ENCODE measurements at places on chromosomes 13 and 19. TPM values are rescaled to one million over a fixed set of nuclear protein-coding genes. Genes with fewer than 3 reads are reported as not detected.

GRCh38 chr19:23312515-23312914, 62.3 kb upstream of the ZNF724 start:
- no peak for DNase-seq

GRCh38 chr19:43726736-43727592, 11.1 kb downstream of the IRGC start:
- no peak for DNase-seq

GRCh38 chr19:47445937-47446402, 25.7 kb downstream of the SLC8A2 start:
- no peak for DNase-seq

Gene ANGPTL8
- total RNA-seq = 1.3 TPM

Gene KBTBD6
- 12.9 TPM for total RNA-seq

GRCh38 chr19:40693150-40693788, 2.8 kb upstream of the NUMBL start:
- no peak for DNase-seq

- no peak for DNase-seq
These were observed 1.7 kb upstream of the SIGLEC7 start for GRCh38 chr19:51140441-51140840.

Gene ESD
- 76.3 TPM for total RNA-seq

Gene IZUMO2
- not detected for total RNA-seq

Gene SERTAD3
- total RNA-seq = 19.2 TPM

- peak; percentile 88 for DNase-seq
These were observed 22.3 kb downstream of the IER2 start for GRCh38 chr19:13172346-13173138.

DNA sequence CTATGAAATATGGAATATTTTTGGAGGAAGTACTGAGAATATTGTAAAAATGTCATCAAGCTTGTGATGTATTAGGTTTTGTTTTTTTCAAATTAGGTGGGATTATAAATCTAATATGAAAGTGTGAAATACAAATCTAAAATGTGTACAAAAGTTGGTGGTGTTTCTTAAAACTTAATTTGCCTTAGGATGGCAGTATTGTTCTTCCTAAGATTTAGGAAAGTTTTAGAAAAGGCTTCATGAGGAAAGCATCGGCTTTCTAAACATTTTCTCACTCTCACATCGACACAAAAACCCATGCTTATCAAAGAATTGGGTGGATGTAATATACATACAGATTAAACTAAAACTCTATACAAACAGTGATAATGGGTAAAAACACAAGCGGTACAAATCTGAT, 972.0 kb upstream of the PCDH20 start:
- DNase-seq = no peak

DNA sequence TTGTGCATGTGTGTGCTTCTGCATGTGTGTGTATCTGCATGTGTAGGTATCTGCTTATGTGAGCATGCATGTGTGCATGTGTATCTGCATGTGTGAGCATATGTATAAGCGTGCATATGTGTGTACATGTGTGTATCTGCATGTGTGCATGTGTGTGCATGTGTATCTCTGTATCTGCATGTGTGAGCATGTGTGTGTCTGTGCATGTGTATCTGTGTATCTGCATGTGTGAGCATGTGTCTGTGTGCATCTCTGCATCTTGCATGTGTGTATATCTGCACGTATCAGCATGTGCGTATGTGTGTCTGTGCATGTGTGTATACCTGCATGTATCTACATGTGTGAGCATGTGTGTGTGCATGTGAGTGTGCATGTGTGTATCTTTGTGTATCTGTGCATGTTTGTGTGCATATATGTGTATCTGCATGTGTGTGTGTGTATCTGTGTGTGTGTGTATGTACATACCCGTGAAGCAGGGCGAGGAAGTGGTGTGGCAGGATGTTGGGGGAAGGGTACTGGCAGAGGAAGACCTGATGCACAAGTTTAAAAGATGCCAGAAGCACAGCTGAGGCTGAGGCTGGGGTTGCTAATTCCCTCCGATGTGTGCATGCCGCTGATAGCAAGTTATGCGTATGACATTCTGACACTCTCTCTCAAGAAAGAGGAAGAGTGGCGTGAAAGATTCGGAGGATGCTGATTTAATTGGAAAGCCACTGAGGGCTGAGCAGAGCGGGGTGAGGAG, 64.2 kb downstream of the TEX29 start:
- no peak for DNase-seq

Gene TEX26
- total RNA-seq = not detected

Gene FFAR1
- not detected for total RNA-seq

GRCh38 chr19:56053596-56053995, 67.0 kb downstream of the NLRP5 start:
- DNase-seq = no peak

Gene TMEM161A
- total RNA-seq = 22.2 TPM

DNA sequence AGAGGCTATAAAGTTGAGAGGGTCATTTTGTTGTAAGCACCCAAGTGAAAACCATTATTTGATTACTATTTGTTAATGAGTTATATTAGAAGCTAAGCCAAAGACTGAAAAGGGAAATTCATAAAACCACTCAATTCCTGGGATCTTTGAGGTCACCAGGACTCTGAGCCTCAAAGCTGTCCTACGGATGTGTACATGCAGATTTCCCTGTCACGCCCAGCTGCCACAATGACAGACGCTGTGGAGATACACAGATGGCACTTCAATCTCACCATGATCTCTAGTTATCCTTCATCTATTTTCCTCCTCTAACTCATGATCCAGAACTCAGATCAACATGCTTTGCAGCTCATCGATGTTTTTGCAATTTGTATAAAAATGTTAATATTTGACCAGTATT, 403.5 kb upstream of the MIR17HG start:
- no peak for DNase-seq

Gene FLT1
- 51.3 TPM for total RNA-seq

DNA sequence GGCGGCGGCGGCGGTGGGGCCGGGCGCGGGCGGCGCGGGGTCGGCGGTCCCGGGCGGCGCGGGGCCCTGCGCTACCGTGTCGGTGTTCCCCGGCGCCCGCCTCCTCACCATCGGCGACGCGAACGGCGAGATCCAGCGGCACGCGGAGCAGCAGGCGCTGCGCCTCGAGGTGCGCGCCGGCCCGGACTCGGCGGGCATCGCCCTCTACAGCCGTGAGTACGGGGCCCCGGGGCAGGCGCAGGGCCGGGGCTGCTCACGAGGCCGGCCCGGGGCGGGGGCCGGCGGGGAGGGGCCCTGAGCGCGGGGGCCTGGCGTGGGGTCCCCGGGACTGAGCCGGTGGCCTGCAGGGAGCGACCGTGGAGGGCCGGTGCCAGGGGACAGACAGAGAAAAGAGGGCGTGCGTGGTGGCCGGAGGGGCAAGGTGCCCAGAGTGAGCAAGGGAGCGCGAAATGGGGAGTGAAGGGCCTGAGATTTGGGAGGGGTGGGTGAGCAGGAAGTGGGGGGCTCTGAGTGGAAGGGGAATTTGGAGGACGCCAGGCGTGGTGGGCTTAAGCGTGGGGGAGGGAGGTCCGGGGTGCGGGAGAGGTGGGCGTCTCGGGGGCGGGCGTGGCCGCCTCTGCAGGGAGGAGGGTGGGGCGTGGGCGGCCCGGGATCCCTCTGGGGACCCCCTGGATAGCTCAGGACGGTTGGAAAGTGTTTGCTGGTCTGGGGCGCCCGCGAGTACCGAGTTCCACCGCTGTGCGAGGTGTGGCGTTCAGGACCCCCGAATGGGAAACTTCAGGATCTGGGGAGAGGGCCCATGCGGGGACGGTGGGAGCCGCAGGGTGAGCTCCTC, 575 bp downstream of the CARM1 start:
- no peak for DNase-seq

DNA sequence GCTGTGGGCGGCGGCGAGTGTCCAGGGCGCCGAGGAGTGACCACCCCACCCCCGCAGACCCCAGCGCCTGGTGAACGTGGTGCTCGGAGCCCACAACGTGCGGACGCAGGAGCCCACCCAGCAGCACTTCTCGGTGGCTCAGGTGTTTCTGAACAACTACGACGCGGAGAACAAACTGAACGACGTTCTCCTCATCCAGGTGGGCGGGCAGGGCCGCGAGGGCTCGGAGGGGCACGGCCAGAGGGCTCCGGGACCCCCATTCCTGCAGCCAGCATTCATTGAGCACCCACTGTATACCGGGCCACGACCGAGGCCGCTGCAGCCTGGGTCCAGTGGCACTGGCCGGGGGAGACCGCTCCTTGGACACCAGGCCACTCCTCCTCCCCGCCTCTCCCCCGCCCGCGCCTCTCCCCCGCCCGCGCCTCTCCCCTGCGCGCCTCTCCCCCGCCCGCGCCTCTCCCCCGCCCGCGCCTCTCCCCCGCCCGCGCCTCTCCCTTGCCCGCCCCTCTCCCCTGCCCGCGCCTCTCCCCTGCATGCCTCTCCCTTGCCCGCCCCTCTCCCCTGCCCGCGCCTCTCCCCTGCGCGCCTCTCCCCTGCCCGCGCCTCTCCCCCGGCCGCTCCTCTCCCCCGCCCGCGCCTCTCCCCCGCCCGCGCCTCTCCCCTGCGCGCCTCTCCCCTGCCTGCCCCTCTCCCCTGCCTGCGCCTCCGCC, 3.2 kb downstream of the PRTN3 start:
- no peak for DNase-seq

Gene FXYD1
- total RNA-seq = 166 TPM

- DNase-seq = no peak
These were observed 412.0 kb downstream of the FOXO1 start for GRCh38 chr13:40254394-40254793.

Gene ALKBH6
- total RNA-seq = 16.5 TPM

GRCh38 chr19:17562561-17562960, 7.1 kb downstream of the COLGALT1 start:
- DNase-seq = no peak

DNA sequence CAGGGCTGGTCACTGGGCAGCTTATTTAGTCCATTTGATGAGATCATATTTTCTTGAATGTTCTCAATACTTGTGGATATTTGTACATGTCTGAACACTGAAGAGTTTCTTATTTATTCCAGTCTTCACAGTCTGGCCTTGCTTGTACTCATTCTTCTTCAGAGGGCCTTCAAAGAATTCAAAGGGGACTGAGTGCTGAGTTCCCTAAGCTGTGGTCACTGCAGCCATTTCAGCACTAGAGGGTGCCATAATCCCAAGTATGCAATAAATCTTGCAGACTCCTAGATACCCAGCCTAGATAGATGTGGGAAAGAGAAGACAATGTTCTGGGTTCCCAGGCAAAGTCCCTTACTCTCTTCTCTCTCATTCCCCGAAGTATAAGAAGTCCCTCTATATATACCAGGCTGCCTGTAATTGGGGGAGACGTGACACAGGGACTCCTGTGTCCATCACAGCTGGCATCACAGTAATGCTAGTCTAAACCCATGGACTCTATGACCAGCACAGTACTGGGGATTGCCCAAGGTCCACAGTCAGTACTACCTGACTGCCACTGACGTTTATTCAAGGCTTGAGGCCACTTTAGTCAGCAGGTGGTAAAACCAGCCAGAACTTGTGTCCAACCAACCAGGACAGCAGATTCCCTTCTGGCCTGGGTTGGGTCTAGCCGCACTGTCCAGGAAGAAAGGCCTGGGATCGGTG, 8.9 kb upstream of the VN1R1 start:
- DNase-seq = no peak

DNA sequence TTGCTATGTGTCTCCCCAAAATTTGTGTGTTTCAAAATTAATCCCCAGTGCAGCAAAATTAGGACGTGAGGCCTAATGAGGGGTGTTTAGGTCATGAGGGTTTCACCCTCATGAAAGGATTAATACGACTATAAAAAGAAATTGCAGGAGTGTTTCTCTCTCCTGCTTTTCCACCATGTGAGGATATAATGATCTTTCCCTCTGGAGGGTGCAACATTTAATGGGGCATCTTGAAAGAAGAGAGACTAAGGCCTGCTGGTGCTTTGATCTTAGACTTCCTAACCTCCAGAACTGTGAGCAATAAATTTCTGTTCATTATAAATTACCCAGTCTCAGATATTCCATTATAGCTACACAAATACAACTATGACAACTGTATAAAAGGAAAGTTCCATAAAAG, 183.2 kb downstream of the MYO16 start:
- DNase-seq = no peak

DNA sequence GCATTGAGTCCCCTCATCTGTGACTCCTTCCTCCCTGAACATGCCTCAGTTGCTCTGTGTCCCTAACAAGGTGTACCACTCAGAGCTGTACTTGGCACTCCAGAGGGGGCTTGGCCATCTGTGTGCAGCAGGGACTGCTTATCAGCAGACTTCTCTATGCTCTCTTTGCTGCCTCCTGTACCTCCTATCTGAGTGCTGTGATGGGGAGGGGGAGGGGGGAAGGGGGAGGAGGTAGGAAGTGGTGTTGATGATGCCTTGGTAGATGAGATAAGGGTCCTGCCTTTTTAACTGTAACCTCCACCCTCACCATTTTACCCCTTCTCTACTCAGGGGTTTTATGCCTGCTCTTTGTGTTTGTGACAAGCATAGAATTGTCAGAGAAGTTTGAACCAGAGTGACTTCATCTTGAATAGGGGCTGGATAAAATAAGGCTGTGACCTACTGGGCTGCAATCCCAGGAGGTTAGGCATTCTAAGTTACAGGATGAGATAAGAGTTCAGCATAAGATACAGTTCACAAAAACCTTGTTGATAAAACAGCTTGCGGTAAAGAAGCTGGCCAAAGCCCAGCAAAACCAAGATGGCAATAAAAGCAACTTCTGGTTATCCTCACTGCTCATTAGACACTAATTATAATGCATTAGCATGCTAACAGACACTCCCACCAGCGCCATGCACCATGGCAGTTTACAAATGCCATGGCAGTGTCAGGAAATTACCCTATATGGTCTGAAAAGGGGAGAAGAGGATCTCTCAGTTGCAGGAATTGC, 13.2 kb downstream of the PCDH8 start:
- DNase-seq = no peak

- DNase-seq = no peak
These were observed 1.4 kb upstream of the USF2 start for GRCh38 chr19:35267353-35267817.

Gene PIBF1
- total RNA-seq = 17.1 TPM

Gene CEACAM4
- total RNA-seq = not detected

DNA sequence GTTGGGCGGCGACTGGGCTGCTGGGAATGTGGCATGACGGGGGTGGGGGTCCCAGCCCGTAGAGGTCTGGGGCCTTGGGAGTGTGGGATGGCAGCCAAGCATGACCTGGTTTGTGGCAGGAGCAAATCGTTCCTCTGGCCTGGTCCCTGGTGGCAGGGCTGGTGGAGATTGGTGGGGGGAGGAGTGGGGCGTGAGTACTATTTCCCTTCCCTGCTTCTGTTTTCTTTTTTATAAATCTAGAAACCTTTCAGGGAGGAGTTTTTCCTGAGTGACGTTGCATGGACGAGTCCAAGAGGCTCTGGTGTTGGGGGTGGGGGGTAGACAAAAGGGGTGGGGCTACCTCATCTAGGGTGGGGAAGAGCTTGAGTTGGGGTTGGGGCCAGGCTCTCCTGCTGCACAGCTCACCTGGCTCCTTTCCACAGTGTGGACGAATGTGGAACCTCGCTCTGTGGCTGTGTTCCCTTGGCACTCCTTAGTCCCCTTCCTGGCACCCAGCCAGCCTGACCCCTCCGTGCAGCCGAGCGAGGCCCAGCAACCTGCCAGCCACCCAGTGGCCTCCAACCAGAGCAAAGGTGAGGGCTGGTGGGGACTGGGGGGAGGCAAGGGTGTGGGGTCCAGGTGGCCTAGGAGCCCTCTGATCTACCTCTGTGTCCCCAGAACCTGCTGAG, 15.4 kb upstream of the PRR19 start:
- no peak for DNase-seq

All from right atrium auricular region (tissue), 2 donors.